ENCODE measurements at places on chromosomes 5 and 9.

DNA sequence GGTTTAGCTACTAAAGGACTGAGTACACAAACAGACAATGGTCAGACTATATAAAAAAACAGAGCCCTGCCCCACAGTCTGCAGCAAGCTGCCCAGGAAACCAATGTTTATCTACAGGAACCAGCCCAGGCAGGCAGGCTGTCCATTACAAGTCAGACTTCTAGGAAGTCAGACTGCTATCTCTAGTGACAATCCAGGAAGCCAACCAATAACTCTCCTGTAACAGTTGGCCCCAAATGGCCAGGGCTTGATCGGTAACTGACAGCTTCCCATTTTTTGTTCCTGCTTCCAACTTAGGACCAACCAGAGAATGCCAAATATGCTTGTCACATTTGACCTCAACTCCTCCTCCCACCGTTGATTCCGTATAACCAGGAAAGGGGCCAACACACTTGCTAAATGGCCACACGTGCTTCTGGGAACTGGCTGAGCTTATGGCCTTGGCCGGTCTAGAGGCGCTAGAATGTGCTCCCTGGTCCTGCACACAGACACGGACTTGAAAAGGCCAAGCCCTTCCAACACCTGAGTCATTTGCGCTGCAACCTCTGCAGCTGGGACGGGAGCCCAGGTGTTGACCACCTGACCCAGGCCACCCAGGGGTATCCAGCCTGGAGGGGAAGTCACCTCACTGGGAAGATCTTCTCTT is 79.6 kb upstream of the CDK20 start:
- no peak for DNase-seq

- no peak for DNase-seq
Measured at GRCh38 chr9:117486426-117486825, 71.6 kb upstream of the ASTN2 start.

DNA sequence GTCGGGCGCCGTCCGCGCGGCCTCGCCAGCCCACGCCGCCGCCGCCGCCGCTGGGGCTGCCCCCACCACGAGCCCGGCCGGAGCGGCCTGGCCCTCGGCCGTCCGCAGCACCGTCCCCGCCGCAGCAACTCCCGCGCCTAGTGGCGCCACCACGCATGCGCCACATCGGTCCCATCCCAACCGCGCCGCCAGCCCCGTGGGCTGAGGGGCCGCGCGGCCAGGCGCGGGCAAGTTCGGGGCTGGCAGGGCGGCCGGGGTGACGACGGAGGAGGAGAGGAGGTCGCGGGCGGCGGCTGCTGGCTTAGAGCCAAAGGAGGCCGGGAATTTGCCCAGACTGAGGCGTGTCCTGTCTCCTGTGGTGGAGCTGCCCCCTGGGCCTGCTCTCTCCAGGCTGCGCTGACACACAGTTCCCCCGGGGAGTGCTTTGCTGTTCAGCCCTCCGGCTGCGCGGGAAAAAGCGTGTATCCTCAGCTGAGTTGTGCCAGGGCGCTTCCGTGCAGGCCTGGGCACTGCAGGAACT is at the start of gene TUSC1:
TSS of gene TUSC1 (minus strand) at position 298 of the 520 bp plus-strand sequence. CDS start at position 166, 132 bp downstream.
- DNase-seq: no peak

- DNase-seq: no peak
Measured at GRCh38 chr5:14102666-14103065, 40.5 kb upstream of the TRIO start.

- DNase-seq: no peak
Measured at GRCh38 chr5:83277953-83278352, 193.6 kb upstream of the VCAN start.

DNA sequence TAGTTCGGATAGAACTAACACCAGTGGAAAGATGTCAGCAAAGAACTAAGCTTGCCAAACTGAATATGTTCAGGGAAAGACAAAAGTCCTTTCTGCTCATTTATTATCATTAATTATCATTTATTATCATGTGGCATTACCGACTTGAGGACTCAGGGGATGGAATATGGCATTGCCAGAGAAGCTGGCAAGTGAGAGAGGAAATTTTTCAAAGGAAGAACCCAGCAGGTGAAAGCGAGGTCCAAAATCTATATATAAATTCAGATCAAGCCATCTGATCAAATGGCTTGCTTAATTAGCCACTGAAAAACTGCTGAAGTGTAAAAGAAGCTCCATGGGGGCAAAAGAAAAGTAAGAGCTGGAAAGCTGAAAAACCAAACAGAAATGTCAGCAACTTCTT is 1049.6 kb upstream of the SEMA6A start:
- no peak for DNase-seq

DNA sequence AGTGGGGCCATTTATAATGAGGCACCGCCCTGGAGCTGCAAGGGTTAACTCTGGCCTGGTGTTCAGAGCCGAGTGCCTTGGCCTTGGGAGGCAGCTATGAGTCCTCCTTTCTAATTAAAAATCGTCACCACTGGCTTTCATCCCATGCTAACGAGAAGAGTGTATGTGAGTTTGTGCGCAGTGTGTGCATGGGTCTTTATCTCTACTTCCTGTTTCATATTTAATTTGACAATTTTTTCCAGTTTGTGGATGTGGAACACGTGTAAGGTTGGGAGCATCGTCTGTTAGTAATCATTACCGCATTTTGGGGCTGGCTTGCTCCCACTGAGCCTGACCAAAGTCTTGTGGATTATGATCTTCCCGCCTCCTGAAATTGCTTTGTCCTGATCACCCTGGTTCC is 76.4 kb downstream of the NDFIP1 start:
- no peak for DNase-seq

GRCh38 chr5:96329886-96330529 is 103.0 kb downstream of the PCSK1 start:
- no peak for DNase-seq

DNA sequence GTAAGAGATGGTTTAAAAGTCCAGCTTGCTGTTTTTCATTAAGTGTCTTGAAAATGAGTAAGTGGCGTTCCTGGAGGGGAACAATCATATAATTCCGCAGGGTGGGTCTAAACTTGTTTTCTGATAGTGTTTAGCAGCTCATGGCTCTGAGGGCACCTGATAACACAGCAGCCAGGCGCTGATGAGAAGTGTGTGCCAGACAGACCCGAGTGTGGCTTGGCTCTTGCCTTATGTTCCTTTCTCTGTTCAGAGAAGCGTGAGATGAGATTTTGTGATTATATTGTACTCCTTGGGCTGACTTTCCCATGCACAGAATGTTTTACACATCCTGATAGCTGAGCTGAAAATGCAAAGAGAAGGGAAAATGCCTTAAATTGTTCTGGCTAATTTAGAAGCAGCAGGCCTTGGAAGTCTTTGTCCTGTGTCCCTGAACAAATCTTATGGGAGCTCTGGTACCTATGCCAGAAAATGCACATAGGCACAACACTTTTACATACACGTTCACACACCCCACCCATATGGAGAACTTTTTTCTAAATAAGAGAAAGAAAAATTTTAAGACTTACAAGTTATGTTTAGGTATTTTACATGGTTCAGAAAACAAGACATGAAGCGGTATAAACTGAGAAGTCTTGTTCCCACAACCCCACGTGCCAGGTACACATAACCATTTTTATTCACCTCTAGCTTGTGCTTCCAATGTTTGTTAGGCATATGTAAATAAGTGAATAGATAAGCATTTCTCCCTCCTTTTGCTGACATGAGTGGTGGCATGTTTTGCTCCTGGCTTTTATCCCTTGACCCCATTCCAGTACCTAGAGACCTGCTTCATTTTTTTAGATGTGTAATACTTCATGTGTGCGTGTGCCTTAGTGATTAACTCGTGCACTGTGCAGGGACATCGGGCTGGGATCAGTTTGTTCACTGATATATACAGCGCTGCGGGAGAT is 152.2 kb upstream of the OTULINL start:
- no peak for DNase-seq

DNA sequence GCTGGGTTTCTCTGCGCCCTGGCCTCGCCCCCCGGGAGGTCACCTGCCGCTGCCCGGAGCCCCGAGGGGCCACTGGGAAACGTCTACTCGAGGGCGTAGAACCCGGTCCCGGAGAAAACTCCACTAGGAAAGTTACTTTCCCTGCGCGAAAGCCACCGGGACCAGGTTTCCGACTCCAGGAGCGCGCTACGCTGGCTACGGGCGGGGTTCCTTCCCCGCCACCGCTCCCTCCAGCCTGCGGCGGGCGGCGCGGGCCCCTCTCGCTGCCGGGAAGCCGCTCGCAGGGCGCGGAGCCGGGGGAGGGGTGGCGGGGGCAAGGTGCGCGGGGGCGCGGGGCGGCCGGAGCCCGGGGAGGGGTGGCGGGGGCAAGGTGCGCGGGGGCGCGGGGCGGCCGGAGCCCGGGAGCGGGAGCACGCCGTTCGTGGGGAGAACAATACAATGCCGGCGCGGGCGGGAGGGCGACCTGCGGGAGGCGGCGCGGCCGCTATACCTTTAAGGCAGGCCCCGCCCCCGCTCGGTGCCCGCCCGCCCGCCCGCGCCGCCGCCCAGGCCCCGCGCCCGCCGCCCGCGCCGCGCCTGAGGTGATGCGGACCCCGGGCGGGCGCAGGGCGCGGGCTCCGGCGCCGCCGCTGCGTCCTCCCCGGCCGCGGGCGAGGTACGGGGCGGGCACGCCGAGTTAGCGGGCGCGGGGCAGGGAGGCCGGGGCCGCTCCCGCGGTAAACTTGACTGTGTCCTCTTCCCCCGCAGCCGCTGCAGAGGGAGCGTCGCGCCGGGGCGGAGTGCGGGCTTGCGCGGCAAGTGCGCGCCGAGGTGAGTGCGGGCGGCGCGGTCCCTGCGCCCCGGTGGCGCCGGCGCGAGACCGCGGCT is 278.1 kb downstream of the AOPEP start:
- DNase-seq: no peak

DNA sequence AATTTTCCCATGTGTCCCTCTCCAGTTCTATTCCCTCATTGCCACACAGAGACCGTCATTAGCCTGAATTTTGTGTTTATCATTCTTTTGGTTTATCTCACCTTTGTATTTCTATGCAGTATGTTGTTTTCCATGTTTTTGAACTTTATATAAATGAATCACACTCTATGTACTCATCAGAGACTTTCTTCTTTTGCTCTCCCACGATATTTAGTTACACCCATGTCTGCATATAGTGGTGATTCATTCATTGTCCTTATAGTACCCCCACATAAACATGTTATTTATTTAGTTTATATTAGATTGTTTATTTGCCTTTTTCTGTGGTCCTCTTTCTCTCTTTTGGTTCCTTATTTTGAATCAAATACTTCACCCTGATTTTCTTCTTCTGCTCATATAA is 199.7 kb downstream of the FSTL4 start:
- no peak for DNase-seq

All from SIG-M5 (cell line).